ENCODE measurements at places on chromosomes 11 and 22. TPM values are rescaled to one million over a fixed set of nuclear protein-coding genes. Genes with fewer than 3 reads are reported as not detected.

The APOL1 gene
- 29.4 TPM for total RNA-seq

The MMP27 gene
- total RNA-seq: not detected

The PRR33 gene
- not detected for total RNA-seq

The KRTAP5-10 gene
- total RNA-seq: not detected

The FGF4 gene
- total RNA-seq: 0.08 TPM

The GVQW3 gene
- 4.2 TPM for total RNA-seq

The CYP2D6 gene
- total RNA-seq: not detected

The SLC22A25 gene
- total RNA-seq: not detected

The TXNRD2 gene
- 16.4 TPM for total RNA-seq

The SCGB1A1 gene
- total RNA-seq: not detected

The RCE1 gene
- 10.7 TPM for total RNA-seq

The PGR gene
- total RNA-seq: 0.63 TPM

The MOGAT2 gene
- not detected for total RNA-seq

The CCDC87 gene
- 0.45 TPM for total RNA-seq

The TRIM51G gene
- total RNA-seq: not detected

The SCGB2A2 gene
- total RNA-seq: not detected

The CCDC73 gene
- total RNA-seq: not detected

The PNPLA5 gene
- total RNA-seq: not detected

Data from fibroblast of the aortic adventitia (primary cell).